Kidney capillary endothelial cell (primary cell): ENCODE measurements at places on chromosomes 3 and 15.

DNA sequence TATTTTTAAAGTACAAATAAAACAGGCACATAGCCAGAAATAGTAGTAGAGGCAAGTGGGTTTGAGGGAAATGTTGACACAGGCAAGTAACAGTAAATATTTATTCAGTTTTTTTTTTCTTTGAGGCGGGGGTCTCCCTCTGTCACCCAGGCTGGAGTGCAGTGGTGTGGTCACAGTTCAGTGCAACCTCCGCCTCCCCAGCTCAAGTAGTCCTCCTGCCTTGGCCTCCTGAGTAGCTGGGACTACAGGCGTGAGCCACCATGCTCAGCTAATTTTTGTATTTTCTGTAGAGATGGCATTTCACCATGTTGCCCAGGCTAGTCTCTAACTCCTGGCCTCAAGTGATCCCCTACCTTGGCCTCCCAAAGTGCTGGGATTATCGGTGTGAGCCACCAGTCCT, 43.5 kb downstream of the PHLDB2 start:
- no peak for DNase-seq

DNA sequence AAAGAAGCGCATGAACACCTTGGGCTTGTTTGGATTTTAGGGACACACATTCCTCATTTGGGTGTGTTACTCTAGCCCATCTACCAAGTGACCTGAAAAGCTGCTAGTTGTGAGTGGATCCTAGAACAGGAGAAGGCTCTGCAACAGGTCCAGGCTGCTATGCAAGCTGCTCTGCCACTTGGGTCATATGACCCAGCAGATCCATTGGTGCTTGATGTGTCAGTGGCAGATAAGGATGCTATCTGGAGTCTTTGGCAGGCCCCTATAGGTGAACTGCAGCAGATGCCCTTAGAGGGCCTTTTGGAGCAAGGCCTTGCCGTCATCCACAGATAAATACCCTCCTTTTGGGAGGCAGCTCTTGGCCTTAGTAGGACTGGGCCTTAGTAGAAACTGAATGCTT, 53.2 kb downstream of the PAQR5 start:
- DNase-seq: no peak

GRCh38 chr3:35864871-35865270, 225.5 kb downstream of the ARPP21 start:
- DNase-seq: no peak

- DNase-seq: no peak
Observed at GRCh38 chr15:101431301-101431700, 58.2 kb downstream of the PCSK6 start.

DNA sequence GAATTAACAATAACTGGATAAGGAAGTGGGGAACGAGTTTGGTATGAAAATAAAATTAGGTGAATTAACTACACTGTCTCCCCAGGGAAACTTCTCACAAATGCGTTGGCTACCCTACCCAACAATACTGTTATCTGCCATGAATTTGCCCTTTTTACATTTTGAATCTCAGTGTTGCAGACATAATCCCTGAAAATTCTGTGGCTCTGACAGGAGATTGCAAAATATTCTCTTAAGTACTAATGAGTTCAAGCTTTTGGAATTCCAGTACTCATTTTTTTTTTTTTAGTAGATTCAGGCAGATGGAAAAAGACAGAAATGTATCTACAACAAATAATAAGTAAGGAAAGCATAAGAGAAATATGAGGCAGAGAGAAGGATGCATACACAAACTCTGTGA, 332.6 kb downstream of the LSAMP start:
- no peak for DNase-seq

DNA sequence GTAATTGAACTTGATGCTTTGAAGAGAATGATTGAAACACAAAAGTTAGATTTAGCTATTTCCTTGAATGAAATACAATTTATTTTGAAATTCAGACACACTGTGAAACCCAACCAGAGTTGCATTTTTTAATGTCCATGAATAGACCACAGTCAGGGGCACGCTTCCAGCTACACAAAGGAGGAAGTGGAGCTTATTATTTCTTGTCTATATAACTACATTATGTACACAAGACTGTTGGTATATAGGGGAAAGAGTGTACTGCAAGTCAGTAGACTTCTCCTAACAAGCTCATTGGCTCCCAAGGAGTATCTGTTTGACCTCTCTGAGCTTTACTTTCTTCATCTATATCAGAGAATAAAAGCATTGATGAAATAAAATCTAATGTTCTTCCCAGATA, 326.2 kb downstream of the RYR3 start:
- DNase-seq: no peak
